Activated naive CD8-positive, alpha-beta T cell treated with anti-CD3 and anti-CD28 coated beads for 36 hours (primary cell): ENCODE measurements at places on chromosomes 3 and 15.

DNA sequence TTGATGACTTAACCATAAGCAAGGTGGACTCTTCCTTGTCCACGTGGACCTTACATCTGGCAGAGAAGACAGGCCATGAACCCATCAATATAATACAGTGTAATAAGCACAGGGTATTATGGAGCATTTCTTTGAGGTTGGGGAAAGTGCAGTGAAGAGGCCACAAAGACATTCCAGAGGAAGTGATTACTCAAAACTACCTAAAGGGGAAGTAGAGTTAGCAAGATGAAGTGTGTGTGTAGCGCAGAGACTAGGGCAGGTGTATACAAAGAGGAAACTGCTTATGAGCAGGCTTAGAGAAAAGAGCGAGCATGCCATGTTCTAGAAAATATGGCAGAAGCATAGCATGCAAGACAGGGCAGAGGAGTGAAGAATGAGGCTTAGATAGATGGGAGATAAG is 17.9 kb downstream of the CP start:
- no peak overlapping the region for H3K4me3 ChIP-seq
- H3K27ac ChIP-seq, result no peak overlapping the region
- DNase-seq, result no peak
- H3K4me1 ChIP-seq, result peaks cover 12% of the 10 kb centered on the region

GRCh38 chr15:31328969-31329639 is 2.5 kb downstream of the KLF13 start:
- H3K4me1 ChIP-seq, result peaks cover 62% of the 10 kb centered on the region
- H3K4me3 ChIP-seq, result peak overlapping the region; percentile 93
- H3K36me3 ChIP-seq, result peaks cover 18% of the 10 kb centered on the region

GRCh38 chr3:159881208-159881607 is 107.4 kb upstream of the IL12A start:
- H3K36me3 ChIP-seq, result no peaks in the 10 kb centered on the region
- H3K4me1 ChIP-seq, result no peaks in the 10 kb centered on the region
- H3K4me3 ChIP-seq, result no peak overlapping the region
- H3K27ac ChIP-seq, result no peak overlapping the region
- no peaks in the 10 kb centered on the region for H3K27me3 ChIP-seq

GRCh38 chr3:54557538-54558428 is 370.1 kb downstream of the LRTM1 start:
- no peak for DNase-seq
- H3K27ac ChIP-seq, result no peak overlapping the region
- no peaks in the 10 kb centered on the region for H3K36me3 ChIP-seq
- H3K27me3 ChIP-seq, result peaks cover 3% of the 10 kb centered on the region
- H3K4me3 ChIP-seq, result no peak overlapping the region

GRCh38 chr15:74799255-74799855 is 13.3 kb upstream of the LMAN1L start:
- DNase-seq, result no peak
- H3K4me1 ChIP-seq, result peaks cover 52% of the 10 kb centered on the region
- H3K4me3 ChIP-seq, result no peak overlapping the region
- H3K27ac ChIP-seq, result peak overlapping the region; percentile 89

GRCh38 chr15:41978534-41978933 is 6.2 kb upstream of the EHD4 start:
- no peak overlapping the region for H3K27ac ChIP-seq
- no peak overlapping the region for H3K4me3 ChIP-seq
- DNase-seq, result no peak
- no peaks in the 10 kb centered on the region for H3K36me3 ChIP-seq

GRCh38 chr15:52224211-52224610 is 33.0 kb upstream of the GNB5 start:
- no peak overlapping the region for H3K4me3 ChIP-seq
- peaks cover 13% of the 10 kb centered on the region for H3K4me1 ChIP-seq
- H3K27ac ChIP-seq, result no peak overlapping the region
- DNase-seq, result no peak

DNA sequence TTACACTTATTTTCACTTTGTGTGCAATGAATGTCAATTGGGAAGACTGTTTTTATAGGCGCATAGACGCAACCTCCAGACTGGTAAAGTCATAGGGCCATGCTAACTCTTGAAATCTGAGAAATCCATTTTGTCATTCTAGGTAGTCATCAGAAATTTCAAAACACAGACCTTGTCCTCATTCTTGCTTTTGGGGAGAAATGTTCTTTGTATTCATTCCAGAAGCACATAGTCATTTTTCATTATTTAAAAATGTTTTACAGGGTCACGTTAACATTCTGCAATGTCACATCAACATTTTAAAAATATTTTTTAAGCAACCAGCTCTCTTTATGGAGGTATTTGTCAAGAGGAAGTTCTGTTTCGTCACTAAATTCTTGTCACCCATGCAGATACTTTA is 898.4 kb downstream of the PDCD6IP start:
- H3K27ac ChIP-seq, result no peak overlapping the region
- H3K27me3 ChIP-seq, result no peaks in the 10 kb centered on the region
- H3K4me3 ChIP-seq, result no peak overlapping the region
- H3K4me1 ChIP-seq, result no peaks in the 10 kb centered on the region
- no peaks in the 10 kb centered on the region for H3K36me3 ChIP-seq

GRCh38 chr15:62369454-62369853 is 204.4 kb upstream of the C2CD4B start:
- no peaks in the 10 kb centered on the region for H3K4me1 ChIP-seq
- H3K27me3 ChIP-seq, result peaks cover 32% of the 10 kb centered on the region
- no peak overlapping the region for H3K4me3 ChIP-seq
- no peaks in the 10 kb centered on the region for H3K36me3 ChIP-seq
- no peak for DNase-seq

- H3K4me3 ChIP-seq, result no peak overlapping the region
- peaks cover 14% of the 10 kb centered on the region for H3K4me1 ChIP-seq
- H3K27ac ChIP-seq, result no peak overlapping the region
- no peak for DNase-seq
- peaks cover 21% of the 10 kb centered on the region for H3K36me3 ChIP-seq
- no peaks in the 10 kb centered on the region for H3K27me3 ChIP-seq
These were observed 66.3 kb downstream of the LPP start for GRCh38 chr3:188220097-188220788.

DNA sequence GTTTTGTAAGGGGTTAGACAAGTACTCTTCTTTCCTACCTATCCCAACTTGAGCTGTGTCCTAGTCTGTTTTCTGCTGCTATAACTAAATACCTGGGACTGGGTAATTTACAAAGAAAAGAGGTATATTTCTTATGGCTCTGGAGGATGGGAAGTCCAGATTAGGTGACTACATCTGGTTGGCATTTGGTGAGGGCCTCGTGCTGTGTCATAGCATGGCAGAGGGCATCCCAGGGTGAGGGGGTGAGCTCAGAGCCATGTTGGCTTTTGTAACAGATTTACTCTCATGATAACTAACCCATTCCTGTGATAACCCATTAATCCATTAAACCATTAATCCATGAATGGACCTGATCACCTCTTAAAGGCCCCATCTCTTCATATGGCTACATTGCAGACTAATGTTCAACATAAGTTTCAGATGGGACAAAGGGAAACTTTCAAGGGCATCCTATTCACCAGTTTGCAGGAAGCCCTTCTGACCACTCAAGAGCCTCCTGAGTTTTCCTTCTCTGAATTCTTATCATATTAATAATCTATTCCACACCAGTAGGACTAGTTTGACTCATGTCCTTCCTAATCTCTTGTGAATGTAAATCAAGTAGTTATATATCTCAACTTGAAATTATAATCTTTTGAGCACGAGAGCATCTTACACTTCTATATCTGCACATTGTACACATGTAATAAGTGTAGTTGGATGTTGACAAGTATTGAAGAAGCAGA is 185.7 kb upstream of the ZPLD1 start:
- H3K27ac ChIP-seq, result no peak overlapping the region
- no peak for DNase-seq
- no peaks in the 10 kb centered on the region for H3K36me3 ChIP-seq
- H3K4me3 ChIP-seq, result no peak overlapping the region

- no peak overlapping the region for H3K4me3 ChIP-seq
- DNase-seq, result no peak
- no peaks in the 10 kb centered on the region for H3K27me3 ChIP-seq
- H3K4me1 ChIP-seq, result peaks cover 27% of the 10 kb centered on the region
- no peak overlapping the region for H3K27ac ChIP-seq
These were observed 32.6 kb upstream of the SPTBN5 start for GRCh38 chr15:41926185-41927056.

- no peak overlapping the region for H3K27ac ChIP-seq
- no peaks in the 10 kb centered on the region for H3K27me3 ChIP-seq
- H3K36me3 ChIP-seq, result no peaks in the 10 kb centered on the region
- no peak for DNase-seq
- H3K4me1 ChIP-seq, result no peaks in the 10 kb centered on the region
These were observed 480.5 kb downstream of the OTOL1 start for GRCh38 chr3:161977063-161977462.

DNA sequence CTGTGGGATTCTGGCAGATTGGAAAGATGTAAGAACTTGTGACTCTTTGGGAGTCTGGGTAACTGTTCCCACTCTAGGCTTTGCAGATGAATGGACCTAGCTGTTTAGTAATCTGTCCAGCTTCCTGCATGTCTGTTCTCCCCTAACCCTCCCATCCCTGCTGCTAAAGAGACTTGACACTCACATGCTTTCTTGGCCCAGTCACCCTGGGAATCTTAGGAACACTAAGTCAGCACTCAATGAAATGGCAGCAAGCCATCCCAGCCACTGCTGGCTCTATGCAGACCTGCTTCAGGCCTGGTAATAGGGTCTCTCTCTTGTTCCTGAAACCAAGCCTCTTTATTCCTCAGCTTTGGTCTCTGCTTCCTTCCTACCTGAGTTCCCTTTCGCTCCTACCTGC is 63.7 kb upstream of the THSD4 start:
- peaks cover 14% of the 10 kb centered on the region for H3K27me3 ChIP-seq
- no peak for DNase-seq
- H3K4me3 ChIP-seq, result no peak overlapping the region
- no peaks in the 10 kb centered on the region for H3K4me1 ChIP-seq
- H3K27ac ChIP-seq, result no peak overlapping the region

- H3K27ac ChIP-seq, result peak overlapping the region; percentile 60
- peaks cover 19% of the 10 kb centered on the region for H3K4me1 ChIP-seq
- H3K36me3 ChIP-seq, result no peaks in the 10 kb centered on the region
- no peaks in the 10 kb centered on the region for H3K27me3 ChIP-seq
- DNase-seq, result peak; percentile 67
These were observed 694 bp downstream of the ABTB1 start for GRCh38 chr3:127673191-127674100.

DNA sequence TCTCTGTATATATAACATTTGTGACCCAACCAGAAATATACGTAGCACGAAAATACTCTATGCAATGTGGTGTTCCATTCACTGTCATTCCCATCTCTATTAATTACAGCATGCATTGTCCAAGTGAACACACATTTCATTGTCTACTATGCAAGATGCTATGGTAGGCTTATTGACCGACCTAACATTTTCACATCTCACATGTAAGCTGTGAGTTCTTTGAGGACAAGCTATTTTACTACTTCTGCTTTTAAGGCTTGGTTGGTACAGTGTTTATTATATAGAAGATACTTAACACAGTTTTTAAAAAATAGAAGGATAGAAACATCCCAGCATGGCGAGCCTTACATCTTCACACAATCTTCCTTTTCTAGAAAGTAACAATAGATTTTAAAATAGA is 164.4 kb downstream of the KLHL25 start:
- no peak overlapping the region for H3K27ac ChIP-seq
- no peaks in the 10 kb centered on the region for H3K27me3 ChIP-seq
- peaks cover 24% of the 10 kb centered on the region for H3K36me3 ChIP-seq
- DNase-seq, result no peak

- no peaks in the 10 kb centered on the region for H3K36me3 ChIP-seq
- no peak overlapping the region for H3K4me3 ChIP-seq
- no peaks in the 10 kb centered on the region for H3K4me1 ChIP-seq
- H3K27ac ChIP-seq, result no peak overlapping the region
- H3K27me3 ChIP-seq, result no peaks in the 10 kb centered on the region
These were observed 132.3 kb downstream of the ZNF385D start for GRCh38 chr3:21618695-21619094.

DNA sequence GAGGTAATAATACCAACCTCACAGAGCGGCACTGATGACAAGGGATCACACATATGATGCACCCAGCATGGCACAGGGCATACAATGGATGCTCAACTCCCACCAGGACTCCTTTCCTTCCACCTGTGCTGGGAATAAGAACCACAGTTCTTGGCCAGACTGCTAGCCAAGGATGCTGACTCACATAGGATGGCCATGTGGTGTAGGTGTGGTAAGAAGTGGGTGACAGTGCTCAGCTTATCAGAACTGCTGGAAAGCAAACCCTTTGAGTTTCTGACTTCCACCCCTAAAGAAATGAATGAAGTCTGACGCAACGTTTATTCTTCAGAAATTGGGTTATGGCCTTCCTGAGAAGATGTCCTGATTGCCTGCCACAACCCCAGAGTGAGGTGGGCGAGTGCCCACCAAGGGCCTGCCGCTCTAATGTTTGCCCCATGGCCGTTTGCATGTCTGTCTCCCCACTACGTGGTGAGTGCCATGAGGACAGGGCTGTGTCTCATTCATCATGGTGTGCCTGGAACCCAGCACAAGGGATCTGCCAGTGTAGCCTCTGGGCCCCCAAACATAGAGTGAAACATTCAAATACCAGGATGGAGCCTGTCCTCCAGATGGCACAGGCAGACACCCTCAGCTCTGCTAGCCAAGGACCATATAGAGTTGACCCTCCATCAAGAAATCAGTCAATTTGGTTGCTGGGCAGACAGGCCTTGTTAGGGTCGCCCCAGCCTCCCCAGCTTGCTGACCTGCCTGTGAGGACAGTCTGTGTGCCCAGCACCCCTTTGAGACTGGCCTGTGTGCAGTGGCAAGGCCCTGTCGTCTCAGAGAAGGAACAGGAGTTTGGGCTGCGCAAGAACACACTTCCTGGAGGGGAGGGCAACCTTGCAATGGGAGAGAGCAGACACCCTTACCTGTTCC is 57.6 kb upstream of the SLCO2A1 start:
- H3K27me3 ChIP-seq, result peaks cover 4% of the 10 kb centered on the region
- H3K27ac ChIP-seq, result no peak overlapping the region
- no peak overlapping the region for H3K4me3 ChIP-seq
- DNase-seq, result no peak
- H3K36me3 ChIP-seq, result no peaks in the 10 kb centered on the region

GRCh38 chr15:72797834-72798233 is 14.3 kb upstream of the ADPGK start:
- no peak for DNase-seq
- H3K27ac ChIP-seq, result no peak overlapping the region
- H3K36me3 ChIP-seq, result no peaks in the 10 kb centered on the region
- H3K4me1 ChIP-seq, result peaks cover 6% of the 10 kb centered on the region
- no peak overlapping the region for H3K4me3 ChIP-seq

DNA sequence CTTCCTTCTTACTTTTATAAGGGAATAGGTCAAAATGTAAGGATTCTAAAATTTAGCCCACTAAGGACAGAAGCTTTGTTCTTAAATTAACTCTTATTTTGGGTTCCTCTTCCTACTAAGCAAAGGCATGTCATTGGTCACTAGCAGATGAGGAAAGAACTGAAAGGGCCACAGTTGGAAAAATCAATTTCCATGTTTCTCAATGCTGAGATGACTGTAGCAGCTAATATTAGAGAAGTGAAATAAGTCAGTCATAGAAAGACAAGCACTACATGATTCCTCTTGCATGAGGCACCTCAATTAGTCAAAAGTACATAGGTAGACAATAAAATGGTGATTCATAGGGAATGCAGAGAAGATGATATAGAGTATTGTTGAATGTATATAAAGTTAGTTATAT is 353.7 kb downstream of the RSL24D1 start:
- no peak for DNase-seq
- H3K27me3 ChIP-seq, result peaks cover 6% of the 10 kb centered on the region
- H3K4me3 ChIP-seq, result no peak overlapping the region
- H3K27ac ChIP-seq, result no peak overlapping the region
- H3K4me1 ChIP-seq, result no peaks in the 10 kb centered on the region
